Uterus (tissue), 4 donors: ENCODE measurements at places on chromosomes 5 and 9. TPM values are rescaled to one million over a fixed set of nuclear protein-coding genes. Genes with fewer than 3 reads are reported as not detected.

DNA sequence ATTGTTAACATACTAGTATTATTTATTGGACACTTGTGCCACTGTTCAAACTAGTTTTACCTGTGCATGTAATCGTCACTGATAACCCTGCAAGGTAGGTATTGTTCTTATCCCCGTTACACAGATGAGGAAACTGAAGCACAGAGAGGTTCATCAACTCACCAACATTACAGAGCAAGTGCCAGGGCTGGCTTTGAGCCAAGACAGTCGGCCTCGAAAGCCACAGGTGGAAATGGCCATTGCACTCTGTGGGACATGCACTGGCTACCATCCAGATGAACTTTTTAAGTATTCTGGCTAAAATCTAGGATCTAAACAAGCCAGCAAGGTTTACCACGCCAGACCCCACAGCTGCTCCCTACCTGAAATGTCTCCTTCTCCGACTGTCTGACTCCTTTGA is 57.9 kb downstream of the TEX10 start:
- no peak for DNase-seq

GRCh38 chr5:1736889-1737711 is 62.5 kb downstream of the MRPL36 start:
- no peak for DNase-seq

DNA sequence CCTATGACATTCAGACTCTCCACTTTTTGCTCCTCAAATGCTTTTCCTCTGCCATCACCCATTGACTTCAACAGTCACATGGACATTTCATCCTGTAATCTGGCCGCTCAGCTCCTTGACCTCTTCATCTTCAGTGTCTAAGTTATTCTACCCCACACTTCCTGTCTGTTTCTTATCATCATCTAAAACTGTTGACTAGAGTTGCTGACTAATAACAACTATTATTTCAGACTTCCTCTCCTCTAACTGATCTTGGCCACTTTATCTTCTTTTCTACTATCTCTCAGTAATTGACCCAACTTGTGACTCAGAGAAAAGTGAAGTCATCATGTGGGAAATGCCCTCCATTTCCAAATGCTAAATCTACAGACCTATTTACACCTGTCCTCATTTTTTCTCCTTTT is 254.7 kb upstream of the TRPC7 start:
- no peak for DNase-seq

DNA sequence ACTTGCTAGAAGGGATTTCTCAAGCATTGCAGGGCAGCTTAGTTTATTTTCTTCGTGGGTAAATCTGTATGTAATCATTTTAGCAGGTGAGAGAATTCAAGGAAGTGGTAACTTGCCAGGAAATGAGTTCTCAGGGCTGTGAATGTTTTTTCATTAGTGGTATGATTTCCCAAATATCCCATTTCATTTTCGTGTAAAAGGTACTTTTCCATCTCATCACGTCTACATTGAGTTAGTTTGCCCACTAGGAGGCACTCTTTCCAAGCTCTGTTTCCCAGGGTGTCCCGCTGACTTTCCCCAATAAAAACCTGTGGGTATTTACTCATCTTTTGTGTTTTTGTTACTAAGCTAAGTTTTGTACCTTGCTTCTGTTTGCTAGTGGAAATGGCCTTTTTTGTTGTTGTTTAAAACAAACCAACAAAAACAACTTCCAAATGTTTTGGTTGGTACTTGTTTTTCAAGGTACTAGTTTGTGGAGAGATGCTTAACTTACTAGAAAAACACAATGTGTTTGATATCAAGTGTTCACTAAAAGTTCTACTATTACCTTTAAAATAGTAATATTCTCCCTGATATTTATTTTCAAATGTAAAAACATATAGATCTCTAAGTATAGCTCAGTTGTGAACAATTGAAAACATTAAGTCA is 373.6 kb downstream of the ADGRV1 start:
- DNase-seq = peak; percentile 18

DNA sequence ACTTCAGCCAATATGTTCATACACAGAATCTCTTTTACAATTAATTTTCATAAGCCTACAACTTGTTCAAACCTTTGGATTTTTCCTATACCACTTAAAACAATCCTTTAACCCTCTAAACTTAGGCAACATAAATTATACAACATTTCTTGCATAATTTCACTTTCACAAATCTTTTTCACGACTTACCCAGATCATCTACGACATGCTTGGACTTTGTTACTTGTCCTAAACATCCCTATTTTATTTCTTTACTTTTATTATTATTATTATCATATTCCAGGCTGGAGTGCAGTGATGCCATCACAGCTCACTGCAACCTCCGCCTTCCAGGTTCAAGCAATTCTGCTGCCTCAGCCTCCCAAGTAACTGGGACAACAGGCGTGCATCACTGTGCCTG is 68.0 kb downstream of the CACNA1B start:
- DNase-seq = no peak

DNA sequence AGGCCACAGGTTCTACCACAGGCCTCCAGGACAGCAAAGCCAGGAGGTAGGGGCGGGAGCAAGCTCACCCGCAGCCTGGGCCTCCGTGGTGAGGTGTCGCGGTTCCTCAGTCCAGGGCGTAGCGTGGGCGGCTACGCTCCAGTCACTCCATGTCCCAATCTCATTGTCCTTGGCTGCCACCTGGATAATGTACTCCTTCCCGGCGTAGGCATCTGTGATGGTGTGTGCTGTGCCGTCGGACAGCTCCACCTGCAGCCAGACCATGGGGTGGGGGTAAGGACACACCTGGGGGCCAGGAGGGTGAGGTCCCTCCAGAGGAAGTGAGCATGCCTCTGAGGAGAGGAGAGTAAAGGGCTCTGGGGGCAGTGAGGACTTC is 29.8 kb upstream of the ENHO start:
- DNase-seq = no peak

HACD4 gene
- total RNA-seq = 0.77 TPM

TAF11L9 gene
- not detected for total RNA-seq

FOXD4L4 gene
- total RNA-seq = not detected

ARAP3 gene
- 4.1 TPM for total RNA-seq

AGXT2 gene
- not detected for total RNA-seq

C8G gene
- total RNA-seq = not detected

FGD3 gene
- total RNA-seq = 3.0 TPM
